ENCODE measurements at places on chromosomes 4 and X.

GRCh38 chr4:86283371-86283770 lies 76.5 kb downstream of the MAPK10 start:
- no peak for DNase-seq

DNA sequence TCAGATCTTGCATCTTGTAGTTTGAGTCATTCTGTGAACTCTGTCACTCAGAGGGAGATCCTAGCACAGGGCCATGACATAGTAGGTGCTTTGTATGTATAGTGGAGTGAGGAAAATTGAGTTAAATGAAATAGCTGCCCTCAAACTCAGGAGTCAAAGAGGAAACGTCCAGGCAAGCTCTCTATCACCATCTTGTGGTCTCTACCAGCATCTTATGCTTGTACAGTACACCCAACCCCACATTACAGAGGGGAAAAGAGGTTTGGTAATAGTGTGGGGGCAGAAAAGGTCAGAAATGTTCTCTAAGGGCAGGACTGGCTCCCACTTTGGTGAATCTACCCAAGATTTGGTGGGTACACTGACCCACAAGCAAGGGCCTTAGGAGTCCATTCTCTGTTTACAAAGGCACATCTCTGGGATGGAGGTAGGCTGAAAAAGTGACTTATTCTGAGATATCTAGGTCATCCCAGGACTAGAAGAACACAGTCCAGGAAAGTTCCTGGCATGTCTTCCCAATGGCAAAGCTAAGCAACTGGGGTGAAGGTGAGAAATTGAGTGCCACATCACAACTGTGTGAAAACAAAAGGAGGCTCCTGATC lies 131.8 kb downstream of the OR13H1 start:
- peak; percentile 15 for DNase-seq

DNA sequence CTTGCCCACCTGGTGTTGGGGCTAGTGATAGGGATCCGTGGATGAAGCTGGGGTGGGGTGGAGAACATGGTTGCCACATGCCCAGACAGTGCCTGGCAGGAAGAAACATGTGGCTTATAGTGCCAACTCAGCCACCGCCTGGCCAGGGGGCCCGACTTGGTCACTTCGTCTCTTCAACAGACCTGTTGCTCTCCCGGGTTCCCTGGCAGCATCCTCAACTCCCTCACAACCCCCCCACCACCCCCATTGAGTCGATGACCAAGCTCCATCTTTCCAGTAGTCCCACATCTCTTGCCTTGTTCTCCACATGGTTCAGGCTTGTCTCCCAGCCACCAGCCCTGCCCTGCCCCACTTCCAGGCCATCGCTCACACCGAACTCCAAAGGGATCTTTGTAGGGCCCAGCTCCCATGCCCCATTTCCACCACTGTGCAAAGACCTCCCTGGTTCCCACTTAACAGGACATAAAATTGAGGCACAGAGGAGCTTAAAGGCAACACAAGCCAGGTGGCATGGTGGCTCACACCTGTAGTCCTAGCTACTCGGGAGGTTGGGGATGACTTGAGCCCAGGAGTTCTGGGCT lies 7.8 kb downstream of the PNCK start:
- DNase-seq: no peak

DNA sequence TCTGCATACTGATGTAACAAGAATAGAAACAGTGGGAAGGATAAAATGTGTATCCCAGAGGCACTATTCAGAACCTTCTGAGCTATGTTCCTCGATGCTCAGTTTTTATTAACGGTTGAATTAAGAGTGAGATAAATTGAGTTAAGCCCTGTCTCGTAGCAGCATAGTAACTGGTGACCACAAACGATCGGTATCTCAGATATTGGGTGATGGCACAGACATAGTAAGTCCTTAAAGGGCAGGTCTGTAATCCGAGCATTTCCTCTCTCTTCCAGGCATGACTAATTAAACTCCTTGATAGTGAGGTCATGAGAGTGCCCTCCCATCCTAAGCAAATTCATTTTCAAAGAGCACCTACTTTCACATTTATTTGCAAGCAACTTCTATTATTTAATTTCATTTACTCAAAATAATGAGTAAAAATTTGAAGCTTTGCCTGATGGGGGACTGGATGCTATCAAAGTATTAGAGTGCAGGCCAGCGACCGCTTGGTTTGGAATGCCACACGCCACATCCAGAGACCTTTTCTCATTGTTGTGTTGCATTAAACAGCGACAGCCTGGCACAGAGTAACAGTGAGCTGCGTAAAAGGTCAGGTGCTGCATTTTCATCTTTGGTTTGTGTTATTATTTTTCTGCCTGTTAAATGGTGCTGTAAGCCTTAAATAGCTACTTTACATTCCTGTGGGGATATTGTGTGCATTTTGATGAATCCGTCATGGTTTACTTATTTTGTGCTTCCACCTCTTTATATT lies 101.9 kb downstream of the PCDH7 start:
- peak; percentile 10 for DNase-seq

GRCh38 chr4:182895791-182896292 lies 21.3 kb downstream of the DCTD start:
- no peak for DNase-seq

GRCh38 chrX:110428144-110428543 lies 69.5 kb downstream of the RTL9 start:
- DNase-seq: no peak

DNA sequence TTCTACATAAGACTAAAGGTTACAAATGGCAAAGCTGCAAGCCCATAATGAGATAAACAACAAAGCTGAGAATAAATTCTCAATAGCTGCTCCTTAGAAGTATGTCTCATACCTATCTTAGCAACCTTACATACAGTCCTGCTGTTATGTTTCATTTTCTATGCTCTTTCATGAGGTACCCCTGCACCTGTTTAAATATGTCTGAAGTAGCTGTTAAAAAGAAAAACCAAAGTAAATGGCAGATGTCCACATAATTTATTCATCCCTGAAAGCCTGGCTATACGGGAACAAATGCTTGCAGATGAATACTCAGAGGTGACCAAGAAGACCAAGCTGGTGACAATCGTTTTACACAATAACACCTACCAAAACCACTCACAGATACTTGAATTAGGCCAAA lies 22.5 kb downstream of the PPA2 start:
- no peak for DNase-seq

GRCh38 chr4:186227221-186227620 lies at the start of gene KLKB1:
TSS of gene KLKB1 (plus strand) at chr4:186227507. CDS start at chr4:186228196, 689 bp downstream.
- DNase-seq: no peak

GRCh38 chr4:138222046-138222445 lies 20.1 kb downstream of the SLC7A11 start:
- no peak for DNase-seq

GRCh38 chr4:76850010-76850441 lies 47.9 kb downstream of the SOWAHB start:
- DNase-seq: no peak

GRCh38 chrX:70527610-70528345 lies 83.1 kb downstream of the DLG3 start:
- no peak for DNase-seq

DNA sequence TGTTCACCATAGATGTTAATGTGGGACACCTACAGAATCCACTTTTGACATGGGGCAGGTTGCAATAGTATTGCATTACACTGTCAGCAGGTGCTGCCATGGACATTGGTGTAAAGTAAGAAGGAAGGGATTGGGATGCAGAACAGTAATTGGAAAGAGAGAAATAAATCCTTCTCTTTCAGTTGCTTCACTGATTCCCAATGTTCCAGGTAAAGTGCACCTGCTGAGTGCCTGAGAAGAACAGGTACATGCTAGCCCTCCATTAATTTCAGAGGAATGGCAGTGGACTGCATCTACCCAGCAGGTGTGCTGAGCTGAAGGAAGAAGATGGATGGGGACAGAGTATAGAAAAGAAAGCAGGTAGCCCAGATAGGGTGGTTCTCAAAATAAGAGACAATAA lies 248.5 kb downstream of the TENM3 start:
- DNase-seq: no peak

- no peak for DNase-seq
Observed at GRCh38 chr4:19214591-19215186, 1037.0 kb upstream of the SLIT2 start.

GRCh38 chr4:76584241-76585152 lies 149.5 kb downstream of the SHROOM3 start:
- no peak for DNase-seq

DNA sequence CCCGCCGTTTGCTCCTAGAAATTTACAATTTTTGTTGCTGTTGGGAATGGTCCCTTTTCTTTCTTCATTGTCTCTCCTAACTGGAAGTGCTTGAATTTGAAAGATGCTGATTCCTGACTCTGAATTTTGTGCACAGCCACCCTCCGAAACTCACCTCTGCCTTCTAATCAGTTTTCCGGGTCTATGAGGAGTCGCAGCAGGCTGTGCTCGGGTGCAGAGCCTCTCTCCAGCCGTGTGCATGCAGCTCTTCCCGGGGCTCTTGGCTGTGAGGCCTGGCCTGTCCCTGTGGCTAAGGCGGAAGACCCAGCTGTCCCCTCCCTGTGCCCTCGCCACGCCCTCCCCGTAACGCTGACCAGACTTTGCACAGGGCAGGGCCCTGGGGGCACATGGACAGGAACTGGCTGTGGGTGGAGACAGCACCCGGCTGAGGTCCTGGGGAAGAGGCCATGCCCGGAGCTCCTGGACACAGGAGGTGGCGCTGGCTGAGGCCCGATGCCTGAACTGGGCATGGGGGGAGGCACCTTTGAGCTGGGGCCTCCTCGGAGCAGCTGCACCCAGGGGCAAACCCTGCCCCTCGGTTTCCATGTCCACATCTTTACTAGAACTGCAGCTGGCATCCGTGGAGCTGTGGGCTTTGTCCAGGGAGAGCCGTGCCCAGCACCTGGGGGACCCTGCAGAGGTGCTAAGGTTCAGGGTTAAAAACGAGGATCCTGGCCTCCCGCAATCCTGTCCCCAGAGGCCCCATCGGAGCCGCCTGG lies 32.6 kb upstream of the SPON2 start:
- DNase-seq: no peak

DNA sequence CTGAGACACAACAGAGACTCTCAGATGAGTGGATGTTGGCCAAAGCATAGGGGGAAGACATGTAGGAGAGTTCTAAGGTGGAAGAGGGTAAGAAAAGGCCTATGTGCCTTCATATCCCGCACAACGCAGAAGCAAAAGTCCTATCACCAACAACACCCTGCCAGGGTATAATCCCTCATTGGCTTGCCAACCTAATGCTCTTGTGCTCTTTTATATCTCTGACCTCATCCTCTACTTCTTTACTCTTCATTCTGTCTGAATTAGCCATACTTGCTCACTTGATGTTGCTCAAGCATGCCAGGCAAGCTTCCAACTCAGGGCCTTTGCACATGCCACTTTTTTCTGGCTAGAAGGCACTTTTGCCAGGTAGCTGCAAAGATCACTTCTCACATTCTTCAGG lies 28.1 kb upstream of the ZNF330 start:
- DNase-seq: no peak

DNA sequence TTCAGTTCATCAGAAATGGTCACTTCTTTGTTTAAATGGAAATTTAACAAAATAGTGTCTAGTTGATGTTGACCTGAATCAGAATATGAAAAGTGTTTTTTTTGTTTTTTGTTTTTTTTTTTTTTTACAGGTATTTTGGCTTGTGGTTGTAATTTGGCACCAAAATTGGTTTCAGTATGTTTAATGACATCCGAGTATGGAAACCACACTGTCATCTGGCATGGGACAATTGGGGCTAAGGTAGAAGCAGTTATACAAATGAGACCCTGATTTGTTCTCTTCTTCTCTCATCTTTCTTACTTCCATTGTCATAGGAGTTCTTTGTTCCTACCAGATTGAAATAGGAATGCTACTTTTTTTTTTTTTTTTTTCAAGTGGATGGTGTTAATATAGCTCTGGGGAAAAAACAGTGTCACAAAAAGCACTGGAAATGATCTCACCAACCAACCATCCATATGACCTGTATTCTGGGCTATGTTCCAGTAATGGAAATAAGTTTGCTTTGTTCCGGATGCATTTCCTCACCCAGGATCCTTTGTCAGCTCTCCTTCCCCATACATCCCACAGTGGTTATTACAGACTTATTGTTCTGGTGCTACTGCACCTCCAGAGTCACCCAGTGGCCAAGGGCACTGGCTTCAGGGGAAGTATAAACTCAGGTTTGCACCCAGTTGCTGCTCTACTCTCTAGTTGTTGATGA lies 95.8 kb downstream of the ATXN3L start:
- DNase-seq: no peak

DNA sequence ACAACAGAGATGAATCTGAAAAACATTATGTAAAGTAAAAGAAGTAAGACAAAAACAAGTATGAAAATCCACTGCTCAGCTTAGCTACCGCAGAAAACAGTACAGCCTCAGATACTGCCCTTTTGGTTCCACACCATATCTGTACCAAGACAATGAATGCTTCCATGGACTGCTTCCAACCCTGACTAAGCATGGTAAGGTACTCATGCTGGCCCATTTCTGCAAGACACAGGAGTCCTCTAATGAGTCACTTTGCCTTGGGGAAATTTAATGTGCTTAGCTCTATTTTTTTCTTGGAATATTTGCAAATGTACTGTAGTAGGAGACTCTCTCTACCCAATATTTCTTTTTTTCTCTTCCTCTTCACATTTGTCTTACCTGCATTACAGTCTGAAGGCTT lies 931.7 kb upstream of the HS3ST1 start:
- no peak for DNase-seq

- no peak for DNase-seq
Observed at GRCh38 chrX:19350941-19351384, 7.2 kb downstream of the PDHA1 start.

- no peak for DNase-seq
Observed at GRCh38 chr4:123505095-123506010, 108.8 kb downstream of the SPRY1 start.

- DNase-seq: no peak
Observed at GRCh38 chr4:22072726-22073125, 124.2 kb upstream of the KCNIP4 start.

GRCh38 chrX:20693078-20693477 lies 426.4 kb upstream of the RPS6KA3 start:
- DNase-seq: no peak

DNA sequence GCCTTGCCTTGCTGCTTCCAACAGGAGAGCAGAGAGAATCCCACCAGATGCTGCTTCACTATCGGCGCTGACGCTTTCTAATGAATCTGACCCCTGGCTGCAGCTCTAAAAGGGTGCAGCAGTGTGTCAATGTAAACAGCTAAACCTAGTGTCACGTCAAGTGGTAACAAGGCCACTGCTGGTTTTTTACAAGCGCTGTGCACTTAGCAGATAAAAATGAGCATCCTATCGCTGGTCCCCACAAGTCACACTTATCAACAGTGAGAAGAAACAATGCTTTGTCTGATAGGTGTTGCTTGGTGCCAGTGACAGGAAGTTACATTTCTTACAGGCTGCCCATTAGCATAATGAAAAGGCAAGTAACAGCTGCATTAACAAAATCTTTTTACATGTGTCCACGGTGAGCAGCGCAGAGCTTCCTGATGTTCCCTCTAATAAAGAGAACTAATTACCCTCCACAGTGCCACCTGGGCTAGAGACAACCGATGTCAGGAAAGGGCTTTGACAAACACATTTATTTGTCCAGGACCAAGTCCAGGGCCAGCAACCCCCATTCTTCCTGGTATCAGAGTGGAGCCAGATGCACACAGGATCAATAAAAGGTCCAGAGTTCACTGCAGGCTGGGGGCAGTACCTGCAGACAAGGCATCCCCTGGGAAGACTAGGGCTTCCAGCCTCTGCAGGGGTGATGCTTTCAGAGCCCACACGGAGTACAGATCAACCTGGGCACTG lies 176.0 kb downstream of the MGST2 start:
- no peak for DNase-seq
